Activated CD4-positive, alpha-beta T cell treated with anti-CD3 and anti-CD28 coated beads for 36 hours (primary cell): ENCODE measurements at places on chromosomes 3 and 15.
A peak's percentile ranks its signal among the peaks of the same experiment; 100 is the strongest.

DNA sequence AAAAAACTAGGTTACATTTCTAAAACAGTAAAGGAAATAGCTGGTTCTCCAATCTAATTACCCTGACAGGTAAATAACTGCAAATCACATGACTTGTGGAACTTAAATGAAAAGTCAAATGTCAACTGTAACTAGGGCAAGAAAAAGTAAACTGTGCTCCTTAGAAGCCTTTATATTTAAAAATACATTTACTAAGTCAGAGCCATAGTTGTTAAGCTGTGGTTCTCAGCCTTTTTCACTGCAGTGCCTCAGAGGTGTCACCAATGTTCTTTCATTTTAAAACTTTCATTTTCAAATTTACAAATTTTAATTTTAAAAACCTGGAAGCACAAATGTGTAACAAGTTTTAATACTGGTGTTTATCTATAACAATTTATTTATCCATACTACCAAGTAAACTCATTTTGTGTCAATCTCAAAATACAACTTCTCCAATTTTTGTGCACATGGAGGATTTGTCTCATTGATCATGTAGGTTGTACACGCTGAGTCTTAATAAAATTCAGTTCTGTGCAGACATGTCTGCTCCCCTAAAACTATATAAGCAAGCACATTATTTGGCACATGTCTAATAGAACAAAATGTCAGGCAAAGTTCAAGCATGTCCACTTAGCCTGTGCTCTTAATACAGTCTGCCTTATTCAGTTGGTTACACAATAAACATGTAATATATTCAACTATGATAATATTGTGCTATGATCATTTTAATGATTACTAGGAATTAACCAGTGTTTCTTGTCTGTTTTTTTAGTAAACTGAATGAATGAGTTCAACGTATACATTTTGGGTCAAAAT lies 70.4 kb downstream of the DLG1 start:
- no peak for DNase-seq

DNA sequence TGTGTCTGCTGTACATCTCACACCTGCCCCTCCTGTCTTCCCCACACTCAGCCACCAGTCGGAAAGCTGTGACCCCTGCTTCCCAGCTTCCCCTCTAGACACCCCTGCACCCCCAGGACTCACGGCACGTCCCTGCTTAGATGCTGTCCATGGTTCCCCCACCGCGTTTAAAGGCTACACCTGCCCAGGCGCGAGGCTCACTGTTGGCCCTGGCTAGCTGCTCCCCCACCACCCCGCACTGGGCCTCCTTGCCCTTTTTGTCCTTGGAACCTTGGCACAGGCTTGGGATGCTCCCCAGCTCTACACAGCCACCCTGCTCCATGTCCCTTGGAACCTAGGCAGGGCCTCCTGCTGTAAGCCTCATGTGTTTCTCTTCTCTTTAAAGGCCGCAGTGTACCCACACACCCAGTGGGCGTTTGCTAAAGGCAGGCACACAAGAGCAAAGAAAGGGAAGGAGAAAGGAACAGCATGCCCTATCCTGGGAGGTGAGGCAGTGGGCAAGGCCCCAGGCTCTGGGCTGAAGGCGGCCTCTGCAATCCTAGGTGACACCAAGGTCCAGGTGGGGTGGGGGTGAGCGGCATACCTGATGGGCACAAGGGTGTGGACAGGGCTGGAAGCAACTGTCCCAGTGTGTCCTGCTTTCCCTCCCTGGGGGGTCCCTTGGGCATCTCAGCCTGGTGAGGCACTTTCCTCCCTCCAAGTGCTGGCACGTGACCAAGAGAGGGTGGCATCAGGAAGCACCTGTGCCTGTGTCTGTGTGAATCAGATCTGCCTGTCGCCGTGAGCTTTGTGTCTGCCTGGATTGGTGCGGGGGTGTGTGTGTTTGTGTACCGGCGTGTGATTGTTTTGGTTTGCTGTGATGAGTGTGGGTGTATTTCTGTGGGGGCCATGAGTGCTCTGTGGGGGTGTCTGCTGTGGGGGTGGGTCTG lies 54.4 kb downstream of the TPRA1 start:
- peak; percentile 40 for DNase-seq

GRCh38 chr3:129583289-129583688 lies 23.2 kb downstream of the PLXND1 start:
- DNase-seq = no peak

GRCh38 chr3:52787246-52787645 lies 7.3 kb upstream of the ITIH3 start:
- DNase-seq = no peak

DNA sequence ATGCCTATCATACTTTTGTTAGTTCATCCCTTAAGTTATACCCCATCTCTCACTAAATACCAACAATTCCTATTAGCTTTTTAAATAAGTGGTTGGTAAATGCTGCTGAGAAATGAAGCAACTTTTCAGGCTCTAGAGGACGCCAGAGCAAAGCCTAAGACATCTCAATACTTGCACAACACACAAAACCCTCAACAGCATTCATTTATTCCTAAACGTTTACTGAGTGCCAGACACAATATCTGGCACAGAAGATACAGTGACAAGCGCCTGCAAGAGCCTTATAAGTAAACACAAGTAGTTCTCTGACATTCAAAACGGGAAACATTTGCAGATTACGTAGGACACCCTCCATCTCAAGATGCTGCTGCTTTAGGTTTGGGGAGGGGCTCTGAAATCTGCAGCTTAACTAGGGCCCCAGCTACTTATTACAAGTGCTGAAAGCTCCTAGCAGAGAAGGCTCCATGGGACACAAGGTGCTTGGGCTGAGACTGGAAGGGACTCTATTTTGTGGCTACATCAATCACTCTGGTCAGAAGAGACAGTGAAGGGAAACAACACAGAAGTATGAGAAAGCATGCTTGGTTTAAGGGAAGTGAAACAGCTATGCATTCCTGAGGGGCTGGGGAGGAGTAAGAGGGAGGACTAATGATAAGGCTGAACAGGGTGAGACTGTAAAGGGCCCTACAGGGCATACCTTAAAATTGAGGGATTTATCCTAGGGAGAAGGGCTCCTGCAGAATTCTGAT lies 311.3 kb downstream of the PLCL2 start:
- no peak for DNase-seq
